ENCODE measurements at places on chromosomes 2 and 18.
A peak's percentile ranks its signal among the peaks of the same experiment; 100 is the strongest.

- DNase-seq, result no peak
These were observed 26.6 kb downstream of the ASB18 start for GRCh38 chr2:236237468-236238190.

DNA sequence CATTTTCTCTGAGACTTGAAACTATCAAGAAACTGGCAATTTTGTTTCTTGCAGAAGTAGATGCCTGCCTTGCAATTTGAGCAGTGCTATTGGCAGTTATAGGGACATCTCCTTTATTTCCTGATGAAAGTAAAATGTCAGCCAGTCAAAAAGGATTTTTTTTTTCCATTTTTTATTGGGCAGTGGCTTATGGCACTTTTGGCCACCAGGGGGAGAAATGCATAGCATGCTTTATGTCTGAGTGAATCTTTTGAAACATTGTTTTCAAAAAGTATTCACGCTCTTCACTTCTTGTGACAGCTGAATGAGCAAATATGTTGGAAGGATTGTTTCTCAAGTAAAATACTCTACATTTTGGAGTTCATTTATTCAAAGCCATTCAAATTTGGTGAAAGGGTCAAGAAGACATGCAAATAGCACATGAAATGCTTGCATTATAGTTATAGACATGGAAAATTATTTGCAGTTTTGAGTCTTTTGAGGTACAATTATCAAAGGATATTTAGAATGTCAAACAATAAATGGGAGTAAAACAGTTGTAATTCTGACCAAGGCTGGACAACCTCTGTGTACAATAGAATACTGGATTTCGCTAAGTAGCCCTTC is 491.0 kb downstream of the CDH2 start:
- no peak for DNase-seq

DNA sequence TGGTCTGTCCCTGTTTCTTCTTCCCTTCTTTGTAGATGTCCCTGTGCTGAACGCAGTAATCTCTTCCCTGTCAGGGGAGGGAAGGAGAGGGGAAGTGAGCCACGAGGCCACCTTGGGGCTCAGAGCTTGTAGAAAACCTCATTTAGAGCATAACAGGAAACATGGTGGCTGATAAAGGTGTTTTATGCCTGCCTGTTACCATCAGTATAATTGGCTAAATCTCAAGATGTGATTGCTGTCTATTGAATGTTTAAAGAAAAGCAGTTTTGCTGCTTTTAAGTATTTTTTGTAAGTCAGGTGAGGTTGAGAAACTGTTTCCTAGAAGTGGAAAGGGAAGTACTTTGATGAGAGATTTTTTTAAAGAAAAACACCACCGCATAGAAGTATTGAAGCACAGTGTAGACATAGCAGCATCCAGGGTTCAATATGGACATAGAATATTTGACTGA is 59.7 kb upstream of the PDK1 start:
- peak; percentile 59 for DNase-seq

- DNase-seq, result no peak
These were observed 67.3 kb downstream of the NCKAP5 start for GRCh38 chr2:133500917-133501316.

DNA sequence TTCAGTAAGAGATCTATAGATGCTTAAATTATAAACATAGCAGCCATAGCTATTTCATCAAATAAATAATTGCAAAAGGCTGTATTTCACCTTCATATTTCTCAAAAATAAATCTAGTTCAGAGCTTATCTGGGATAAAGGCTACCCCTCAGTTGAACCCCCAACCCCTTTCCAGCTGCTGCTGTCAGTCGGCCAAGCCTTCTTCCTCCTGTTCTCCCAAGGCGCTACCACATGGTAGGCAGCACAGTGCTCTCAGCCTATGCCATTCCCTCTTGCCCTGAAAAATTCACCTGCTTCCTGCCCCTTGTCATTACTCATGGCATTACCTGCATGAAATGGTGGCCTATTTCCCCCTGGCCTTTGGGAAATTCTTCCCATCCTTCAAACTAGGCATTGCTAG is 136.5 kb downstream of the NYAP2 start:
- DNase-seq, result no peak

- no peak for DNase-seq
These were observed 970.2 kb downstream of the BCL11A start for GRCh38 chr2:59583173-59583765.

DNA sequence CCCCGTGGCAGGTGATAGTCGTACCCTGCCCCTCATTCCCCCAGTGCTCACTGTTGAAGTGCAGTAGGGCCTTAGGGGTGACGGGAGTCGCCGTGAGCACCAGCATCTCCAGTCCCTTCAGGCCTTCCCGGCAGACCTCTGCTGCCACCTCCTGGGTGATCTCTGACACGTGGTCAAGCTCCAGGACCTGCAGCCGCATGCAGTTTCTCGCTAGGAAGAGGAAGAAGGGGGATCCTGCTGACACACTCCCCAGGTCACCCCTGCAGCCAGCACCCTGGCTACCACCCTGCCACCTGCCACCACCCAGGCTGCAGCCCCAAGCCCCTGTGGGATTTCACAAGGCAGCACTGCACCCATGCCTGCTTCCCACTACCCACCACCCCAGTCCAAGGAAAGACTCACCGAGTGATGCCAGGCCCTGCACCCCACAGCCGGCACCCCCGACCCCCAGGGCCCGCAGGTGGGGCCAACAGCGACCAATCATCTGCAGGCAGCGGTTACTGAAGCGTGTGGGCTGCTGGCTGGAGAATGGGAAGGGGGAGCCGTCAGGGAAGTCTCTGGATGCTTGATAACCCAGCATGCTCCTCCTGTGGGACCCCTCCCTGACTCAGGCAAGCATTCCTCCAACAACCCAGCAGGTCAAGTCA is 23.8 kb downstream of the FBXO41 start:
- DNase-seq, result no peak

- no peak for DNase-seq
These were observed 297.5 kb upstream of the RGPD4 start for GRCh38 chr2:107529146-107529545.

DNA sequence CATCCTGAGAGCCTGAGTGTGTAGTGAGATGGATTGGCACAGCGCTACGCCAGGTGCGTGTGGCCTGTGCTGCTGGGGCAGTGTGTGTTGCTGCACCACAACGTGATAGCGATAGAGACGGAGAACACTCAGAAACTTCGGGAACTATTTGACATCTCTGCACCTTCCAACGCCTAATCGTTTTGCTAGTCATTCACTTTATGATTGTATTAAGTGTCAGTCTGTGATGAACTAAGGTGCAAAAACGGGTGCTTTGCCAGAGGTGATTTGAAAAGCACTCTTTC is 26.0 kb upstream of the IGFBP2 start:
- DNase-seq, result no peak

DNA sequence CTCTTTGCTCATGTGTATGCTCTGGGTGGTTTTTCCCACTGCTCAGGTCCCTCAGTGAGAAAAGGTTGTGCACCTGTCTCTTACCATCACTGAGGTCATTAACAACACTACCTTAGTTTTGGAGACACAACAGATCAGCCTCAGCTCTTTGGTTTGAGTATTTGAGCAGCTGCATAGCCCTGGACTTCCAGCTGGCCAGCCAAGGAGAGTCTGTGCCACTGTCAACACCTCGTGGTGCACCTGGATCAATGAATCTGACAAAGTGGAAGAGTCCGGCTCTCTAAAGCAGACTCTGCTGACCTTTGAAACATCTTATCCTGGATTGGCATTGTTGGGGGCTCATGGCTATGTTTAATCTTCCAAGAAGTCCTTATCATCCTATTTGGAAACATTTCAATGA is 30.0 kb downstream of the SERPINB8 start:
- DNase-seq, result no peak

- no peak for DNase-seq
These were observed 152.0 kb downstream of the CAPN13 start for GRCh38 chr2:30655211-30655610.

DNA sequence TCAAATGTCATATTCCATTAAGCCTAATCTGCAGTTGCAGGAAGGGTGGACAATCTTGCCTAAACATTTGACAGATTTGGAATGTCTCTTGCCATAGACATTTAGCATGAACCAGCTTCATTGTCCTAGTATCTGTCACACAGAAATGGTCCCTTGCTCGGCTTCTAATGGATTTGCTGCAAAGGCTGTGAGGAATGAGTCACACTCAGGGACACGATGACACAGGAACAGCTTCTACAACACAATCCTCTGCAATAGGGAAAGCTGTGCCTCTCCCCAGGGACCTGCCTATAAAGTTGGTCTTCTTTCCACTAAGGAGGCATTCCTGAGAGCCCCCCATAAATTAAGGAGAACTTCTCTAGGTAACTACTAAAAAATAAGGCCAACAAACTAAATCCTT is 155.1 kb upstream of the L3MBTL4 start:
- DNase-seq, result no peak

DNA sequence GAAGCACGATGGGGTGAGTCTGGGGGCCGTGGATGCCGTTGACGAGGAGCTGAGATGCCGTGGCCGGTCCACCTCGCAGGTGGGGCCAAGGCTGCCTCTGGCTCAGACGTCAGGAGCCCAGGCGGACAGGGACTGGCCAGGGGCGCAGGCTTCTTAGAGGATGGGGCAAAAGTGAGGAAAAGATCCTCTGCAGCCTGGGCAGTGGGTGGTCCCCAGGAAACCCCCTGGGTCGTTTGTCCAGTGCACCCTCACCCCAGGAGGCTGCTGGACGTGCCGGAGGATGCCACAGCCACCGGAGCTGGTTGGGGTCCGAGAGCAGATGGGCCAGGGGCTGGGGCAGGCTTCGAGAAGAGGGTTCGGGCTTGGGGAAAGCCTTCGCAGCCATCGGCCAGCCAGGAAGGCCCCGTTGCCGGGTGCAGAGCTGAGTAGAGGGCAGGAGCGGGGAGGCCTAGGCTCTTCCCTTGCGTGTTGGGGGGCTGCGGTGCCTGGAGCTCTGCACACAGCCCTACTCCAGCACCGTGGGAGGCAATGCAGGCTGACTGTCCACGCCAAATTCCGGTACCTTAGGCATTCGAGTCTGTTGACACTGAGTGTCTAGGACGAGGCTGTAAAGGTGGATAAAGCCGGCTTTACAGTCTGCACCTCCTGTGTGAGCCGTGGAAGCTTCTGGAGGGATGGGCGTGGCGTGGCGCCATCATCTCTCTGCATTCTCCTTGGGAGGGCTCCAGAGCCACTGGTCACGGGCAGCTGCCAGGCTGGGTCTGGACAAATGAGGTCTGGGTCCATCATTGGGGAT is 18.8 kb downstream of the GPC1 start:
- no peak for DNase-seq

GRCh38 chr2:136932700-136933099 is 167.4 kb downstream of the THSD7B start:
- no peak for DNase-seq

DNA sequence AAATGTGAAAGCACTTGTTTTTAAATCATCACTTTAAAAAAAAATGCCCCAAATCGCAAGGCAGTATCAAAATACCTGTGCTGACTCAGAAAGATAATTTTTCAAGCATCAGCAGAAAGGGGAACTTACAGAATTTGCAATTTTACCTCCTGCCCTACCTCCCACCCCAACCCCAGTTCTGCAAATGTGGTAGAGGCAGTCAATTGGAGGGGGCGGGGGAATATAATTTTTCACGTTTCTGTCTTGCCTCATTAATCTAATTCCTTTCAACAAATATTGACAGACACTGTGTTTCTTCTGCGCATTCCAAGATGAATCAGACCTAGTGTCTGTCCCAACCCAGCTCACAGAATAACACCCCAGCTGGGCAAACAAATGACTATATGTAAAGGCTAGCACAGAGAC is 76.8 kb downstream of the ALPK2 start:
- DNase-seq, result no peak

DNA sequence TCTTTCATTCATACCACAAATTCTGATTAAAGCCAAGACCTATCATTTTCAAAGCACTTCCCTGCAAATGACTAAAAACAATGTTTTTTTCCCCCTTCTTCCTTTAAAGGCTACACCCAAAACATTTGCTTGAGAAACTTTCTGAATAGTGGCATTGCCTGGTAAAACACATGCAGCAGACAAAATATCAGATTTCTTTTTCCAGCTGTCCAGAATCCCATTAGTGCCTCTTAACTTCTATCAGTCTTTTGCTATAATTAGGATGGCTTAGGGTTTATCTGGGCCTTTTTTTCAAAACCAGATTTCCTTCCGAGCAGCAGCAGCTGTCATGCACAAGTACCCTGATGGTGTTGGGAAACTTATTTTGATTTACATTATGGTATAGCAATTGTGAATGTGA is 50.6 kb downstream of the ALPK2 start:
- DNase-seq, result no peak

- no peak for DNase-seq
These were observed 6.2 kb upstream of the MATN3 start for GRCh38 chr2:20018601-20019152.

DNA sequence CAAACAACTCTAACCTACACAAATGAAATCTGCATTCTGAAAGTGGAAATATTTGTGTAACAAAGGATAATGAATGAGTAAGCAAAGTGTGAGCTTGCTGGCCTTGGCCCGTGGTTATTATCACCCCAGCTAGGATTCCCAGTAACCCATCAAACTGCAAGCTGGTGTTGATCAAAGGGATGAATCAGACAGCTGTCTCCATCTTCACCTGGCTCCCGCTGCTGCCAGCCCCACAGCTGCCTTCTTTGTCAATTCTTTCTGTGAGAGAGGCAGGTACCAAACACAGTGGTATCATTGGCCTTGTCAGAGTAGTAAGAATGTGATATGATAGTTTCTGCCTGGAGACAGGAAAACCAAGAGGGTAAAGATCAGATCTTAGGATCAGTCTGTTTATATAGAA is 25.2 kb upstream of the RGPD4 start:
- no peak for DNase-seq

- no peak for DNase-seq
These were observed 147.3 kb upstream of the SLC14A2 start for GRCh38 chr18:45467945-45468344.

DNA sequence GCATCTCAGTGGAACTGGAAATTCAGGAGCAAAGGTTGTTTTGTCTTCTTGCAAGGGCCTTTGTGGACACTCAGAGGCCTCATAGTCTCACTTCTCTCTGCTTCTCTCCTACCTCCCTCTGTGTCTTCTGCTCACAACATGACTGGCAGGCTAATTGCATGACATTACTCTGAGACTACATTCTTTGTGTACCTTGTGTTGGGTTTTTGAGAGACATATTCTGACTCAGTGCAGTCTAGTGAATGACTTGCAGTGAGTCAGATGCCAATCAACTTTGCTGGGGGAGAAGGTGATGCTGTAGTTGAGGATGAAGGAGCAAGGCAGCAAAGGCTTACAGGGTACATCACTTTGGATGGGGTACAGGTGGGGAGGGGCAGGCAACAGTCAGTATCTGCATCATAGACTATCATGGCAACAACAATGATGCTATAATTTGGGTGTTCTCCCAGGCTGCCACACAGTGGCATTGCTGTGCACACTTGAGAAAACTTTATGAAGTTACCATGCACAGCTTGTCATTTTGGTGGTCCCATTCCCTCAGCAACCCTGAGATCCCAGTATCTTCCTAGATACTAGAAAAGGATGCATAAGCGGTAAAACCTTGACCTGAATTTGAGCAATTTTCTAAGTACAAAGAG is 69.3 kb upstream of the SLC16A14 start:
- no peak for DNase-seq

Measured in central memory CD4-positive, alpha-beta T cell (primary cell).